Activated T-cell treated with anti-CD3 and anti-CD28 coated beads for 48 hours (primary cell): ENCODE measurements at places on chromosomes 3 and 15.

GRCh38 chr3:177521305-177521704 lies 324.0 kb upstream of the TBL1XR1 start:
- no peak for DNase-seq

DNA sequence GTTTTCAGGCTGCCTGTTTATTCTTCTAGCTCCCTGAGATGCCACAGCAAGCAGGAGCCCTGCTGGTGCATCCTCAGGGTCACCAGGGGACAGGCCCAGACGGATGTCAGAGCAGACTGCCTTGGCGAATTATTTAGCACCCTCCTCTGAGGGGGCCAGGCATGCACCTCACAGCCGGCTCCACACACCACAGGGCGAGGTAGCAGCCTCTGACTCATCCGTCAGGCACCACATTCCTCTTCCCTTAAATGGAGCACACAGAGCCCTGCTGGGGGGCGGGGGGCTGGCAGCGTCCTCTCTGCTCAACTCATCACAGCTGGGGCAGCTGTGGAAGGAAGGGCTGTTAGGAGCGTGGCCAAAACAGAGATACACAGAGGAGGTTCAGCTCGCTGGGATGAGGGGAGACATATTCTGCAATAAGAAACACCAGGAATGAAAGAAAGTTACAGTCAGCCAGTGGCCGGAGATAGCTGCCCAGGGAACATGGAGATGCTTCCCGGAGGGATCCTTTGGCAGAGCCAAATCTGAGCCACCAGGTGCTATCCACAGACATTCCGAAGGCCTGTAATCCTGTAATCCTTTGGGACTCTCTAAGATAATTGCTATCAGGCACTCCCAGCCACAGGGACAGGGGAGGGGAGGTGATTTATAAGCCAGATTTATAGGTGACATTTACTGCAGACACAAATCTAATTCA lies 13.9 kb upstream of the PRICKLE2 start:
- no peak for DNase-seq

GRCh38 chr3:98588065-98588464 lies 5.3 kb downstream of the CPOX start:
- DNase-seq: no peak

DNA sequence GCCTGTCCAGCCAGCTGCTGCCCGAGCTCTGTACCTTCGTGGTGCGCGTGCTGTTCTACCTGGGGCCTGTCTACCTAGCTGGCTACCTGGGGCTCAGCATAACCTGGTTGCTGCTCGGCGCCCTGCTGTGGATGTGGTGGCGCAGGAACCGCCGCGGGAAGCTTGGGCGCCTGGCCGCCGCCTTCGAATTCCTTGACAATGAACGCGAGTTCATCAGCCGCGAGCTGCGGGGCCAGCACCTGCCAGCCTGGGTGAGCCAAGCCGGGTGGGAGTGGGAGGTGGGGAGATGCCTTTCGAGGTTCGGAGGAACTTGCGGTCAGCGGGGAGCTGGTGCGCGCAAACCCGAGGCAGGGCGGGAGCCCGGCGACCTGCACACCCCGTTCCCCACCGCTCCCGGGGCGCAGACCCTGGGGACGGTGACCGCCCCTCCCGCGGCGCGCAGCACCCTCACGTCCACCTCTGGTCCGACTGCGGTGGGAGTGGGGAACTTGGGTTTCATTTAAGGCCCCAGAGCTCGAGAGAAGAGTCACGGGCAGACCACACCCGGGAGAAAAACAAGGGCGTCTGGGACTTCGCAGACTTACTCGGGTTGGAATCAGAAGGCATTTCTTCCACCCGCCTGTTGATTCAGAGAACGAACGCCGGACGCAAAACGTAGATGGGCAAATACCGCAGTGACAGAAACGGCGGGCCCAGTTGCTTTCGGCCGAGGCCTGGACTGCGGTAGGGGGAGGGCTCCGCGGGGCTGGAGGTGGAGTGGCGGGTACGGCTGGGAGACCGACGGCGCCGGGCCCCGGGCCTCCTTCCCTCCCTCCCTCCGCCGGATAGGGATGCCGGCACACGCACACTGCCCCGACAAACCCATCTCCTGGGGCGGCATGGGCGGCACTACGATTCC lies 708 bp downstream of the ESYT3 start:
- no peak for DNase-seq

- peak; percentile 7 for DNase-seq
Measured at GRCh38 chr3:143885780-143886427, 37.6 kb upstream of the SLC9A9 start.

- no peak for DNase-seq
Measured at GRCh38 chr3:192731233-192731632, 3.9 kb upstream of the FGF12 start.

DNA sequence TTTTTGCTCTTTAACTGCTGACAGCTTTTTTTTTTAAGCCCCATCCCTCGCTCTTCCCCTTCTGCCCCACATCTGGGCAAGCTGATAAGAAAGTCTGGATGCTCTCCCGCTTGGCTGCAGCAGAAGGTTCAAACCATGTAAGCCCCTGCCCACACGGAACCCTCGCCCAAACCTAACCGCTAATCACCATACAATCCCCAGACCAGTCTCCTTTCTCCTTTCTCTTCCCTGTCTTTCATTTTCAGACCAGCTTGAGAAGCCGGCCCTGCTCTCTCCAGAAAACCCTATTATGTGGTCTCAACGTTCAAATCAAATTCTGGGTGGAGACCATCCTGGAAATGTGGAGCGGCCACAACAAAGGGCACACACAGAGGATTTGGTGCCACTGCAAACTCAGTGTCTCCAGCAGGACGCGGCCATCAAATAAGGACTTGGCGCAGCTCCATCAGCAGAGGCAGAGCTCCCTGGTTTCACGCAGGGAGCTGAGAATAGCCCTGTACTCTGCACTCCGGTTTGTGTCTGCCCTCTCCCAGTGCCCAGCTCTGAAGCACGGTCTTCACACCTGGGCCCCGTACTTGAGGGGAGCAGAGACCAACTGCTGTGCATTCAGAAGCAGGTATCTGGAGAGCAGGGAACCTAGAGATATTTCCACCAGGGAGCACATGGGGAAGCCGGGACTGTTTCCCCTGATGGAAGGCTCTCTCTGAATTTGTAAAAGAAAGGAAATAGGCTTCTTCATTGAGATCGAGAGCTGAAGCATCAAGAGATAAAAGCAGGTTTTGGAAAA lies 92.6 kb downstream of the XXYLT1 start:
- no peak for DNase-seq

DNA sequence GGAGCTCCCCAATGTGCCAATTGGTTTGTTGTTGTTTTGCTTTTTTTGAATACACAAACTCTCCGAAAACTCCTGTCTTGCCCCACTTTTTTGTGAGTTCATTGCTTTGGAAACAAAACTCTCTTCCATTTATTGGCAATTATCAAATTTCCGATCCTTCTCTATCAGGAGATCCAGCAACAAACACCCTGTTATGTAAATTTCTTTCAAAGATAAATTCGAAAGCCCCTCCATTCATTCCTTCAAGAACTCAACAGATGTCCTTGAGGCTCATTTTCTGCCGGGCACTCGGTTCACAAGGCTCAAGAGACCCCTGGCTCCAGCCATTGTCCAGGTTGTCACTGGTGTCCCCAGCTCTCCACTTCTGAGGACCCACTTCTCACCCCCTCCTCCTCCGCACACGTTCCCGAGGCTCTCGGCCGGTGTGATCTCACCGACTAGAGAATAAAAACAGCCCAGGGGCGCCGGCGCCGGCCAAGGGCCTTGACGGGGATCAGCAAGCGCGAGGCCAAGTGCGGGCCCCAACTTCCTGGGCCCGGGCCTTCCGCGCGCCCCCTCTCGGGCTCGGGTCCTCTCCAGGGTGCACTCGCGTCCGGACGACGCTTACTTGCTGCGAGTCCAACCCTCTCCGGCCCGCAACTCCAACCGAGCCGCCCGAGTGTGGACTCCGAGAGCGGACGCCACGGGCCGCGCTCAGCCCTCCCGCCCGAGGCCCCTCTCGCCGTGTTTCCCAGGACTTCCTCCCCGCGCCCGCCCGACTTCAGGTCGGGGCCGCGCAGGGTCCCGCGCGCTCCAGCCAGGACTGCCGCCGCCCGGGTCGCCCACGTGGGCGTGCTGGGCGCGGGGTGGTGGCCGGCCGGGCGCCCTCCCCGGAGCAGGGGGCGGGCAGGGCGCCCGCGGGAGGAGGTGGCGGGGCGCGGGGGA lies 533 bp upstream of the SMAD3 start:
- no peak for DNase-seq

GRCh38 chr3:51682079-51682478 lies 11.0 kb downstream of the TEX264 start:
- DNase-seq: peak; percentile 59

DNA sequence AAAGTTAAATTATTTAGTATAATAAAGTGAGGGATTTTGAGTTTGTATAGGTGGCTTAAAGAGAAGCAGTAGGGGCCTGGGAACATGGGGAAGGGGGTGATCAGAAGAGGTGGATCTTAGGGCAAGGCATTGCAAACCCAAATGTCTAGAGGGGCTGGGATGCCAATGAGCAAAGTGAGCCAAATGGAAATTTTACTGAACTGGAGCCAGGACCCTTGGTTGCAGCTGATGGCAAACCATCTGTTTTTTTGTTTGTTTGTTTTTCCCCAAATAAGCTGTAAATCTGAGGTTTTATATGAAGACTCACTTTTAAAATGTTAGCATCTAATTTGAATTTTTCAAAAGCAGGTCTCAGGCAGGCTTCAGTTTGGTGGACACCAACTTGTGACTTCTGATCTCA lies 14.8 kb upstream of the PARP14 start:
- DNase-seq: no peak

DNA sequence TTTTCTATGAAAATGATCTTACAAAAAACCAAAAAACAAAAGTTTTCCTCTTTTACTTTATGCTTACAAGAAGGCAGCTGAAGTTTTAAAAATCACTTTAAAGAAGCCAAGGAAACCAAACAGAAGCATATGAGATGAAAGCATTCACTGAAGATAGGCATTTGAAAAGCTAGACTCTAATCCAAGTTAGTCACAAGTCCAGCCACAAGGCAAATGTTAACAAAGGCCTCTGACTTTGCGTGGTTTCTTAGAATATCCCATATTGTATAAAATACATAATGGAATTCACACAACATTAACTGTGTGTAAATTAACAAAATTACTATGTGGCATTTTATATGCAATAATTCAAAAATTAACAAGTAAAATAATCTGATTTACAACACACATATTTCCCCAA lies 17.7 kb downstream of the MRPL3 start:
- no peak for DNase-seq

- DNase-seq: no peak
Measured at GRCh38 chr3:73734211-73735089, 109.7 kb upstream of the PDZRN3 start.

DNA sequence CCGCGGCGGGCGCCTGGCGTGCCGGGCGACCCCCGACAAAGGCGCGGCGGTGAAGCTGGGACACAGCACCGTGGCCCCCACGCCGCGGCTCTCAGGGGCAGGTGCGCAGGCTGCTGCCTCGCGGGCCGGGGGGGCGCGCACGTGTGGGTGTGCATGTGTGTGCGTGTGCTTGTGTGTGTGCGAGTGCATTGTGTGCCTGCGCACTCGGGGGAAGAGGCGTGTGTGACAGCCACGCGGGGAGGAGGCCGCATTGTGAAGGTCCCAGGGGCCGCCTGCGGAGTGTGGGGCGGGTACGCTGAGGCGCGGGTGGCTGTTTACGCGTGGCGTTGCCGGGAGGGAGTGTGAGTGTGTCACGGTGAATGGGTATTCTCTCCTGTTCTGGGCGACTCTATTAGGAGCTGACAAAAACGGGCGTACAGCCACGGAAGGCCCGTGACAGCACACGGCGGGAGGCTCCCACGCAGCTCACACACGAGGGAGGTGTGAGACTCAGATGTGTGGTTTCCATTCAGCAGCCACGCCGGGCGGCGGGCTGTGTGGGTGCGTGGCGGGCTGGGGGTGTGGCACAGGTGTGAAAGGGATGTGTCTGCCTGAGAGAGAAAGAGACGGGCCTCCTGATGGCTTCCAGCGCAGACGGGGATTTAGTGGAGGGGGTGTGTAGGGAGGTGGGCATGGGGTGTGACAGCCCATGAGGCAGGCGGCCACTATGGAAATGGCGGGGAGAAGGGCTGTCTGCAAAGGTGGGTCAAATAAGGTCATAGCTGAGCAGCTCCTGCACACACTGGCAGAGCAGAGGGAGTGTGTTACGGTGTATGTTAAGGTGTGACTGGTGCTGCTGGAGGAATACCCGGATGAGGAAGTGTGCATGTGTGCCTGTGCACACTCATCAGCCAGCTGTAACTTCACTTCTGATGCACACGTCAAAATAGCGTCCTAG lies 750 bp downstream of the PODXL2 start:
- no peak for DNase-seq

- DNase-seq: no peak
Measured at GRCh38 chr3:52388348-52388821, 56.5 kb downstream of the SEMA3G start.

DNA sequence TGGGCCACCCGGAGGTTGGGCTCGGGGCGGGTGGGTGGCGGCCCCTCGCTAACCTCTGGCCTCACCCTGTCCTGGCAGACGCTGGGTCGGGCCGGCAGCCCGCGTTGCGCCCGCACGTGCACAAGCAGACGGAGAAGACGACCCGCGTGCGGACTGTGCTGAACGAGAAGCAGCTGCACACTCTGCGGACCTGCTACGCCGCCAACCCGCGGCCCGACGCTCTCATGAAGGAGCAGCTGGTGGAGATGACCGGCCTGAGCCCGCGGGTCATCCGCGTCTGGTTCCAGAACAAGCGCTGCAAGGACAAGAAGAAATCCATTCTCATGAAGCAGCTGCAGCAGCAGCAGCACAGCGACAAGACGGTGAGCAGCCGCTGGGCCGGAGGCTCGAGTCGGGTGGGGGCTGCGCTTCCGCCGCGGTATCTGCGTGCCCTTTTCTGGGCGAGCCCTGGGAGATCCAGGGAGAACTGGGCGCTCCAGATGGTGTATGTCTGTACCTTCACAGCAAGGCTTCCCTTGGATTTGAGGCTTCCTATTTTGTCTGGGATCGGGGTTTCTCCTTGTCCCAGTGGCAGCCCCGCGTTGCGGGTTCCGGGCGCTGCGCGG lies 3.7 kb downstream of the ISL2 start:
- peak; percentile 27 for DNase-seq

- no peak for DNase-seq
Measured at GRCh38 chr3:127252446-127252845, 35.4 kb downstream of the PRR20G start.

GRCh38 chr3:26260139-26260538 lies 362.4 kb upstream of the LRRC3B start:
- DNase-seq: no peak

DNA sequence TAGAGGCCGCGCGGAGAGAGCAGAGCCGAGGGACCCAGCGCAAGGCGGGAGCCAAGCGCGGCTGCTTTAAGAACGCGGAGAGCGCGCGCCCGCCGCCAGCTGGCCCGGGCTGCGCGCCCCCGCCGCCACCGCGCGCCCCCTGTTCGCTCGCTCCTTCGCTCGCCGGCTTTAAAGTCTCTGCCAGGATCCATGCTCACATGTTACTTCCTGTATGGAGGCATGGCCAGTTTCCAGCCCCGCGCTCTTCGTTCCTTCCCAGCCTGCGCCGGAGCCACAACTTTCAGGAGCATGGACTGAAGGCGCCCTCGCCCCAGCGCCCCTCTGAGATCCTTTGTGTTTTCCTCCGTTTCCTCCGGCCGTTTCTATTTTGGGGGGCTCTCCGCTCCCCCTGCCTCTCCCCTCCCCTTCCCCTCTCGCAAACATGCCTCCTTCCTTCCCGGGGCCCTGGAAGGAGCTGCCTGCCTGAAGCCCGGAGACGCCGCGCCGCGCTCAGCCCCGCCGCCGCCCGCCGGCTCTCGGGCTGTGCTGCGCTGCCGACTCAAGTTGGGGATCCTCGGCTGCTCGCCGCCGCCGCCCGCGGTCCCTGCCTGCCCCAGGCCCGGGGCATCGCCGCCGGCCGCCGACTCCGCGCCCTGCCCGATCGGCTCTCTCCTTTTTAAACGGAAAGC lies at the start of gene PTPRG:
Gene PTPRG, plus strand, starts transcription at position 198 of the 668 bp plus-strand sequence. CDS start 717 bp downstream, outside the sequence.
- peak; percentile 27 for DNase-seq

- DNase-seq: no peak
Measured at GRCh38 chr3:133979553-133979952, 50.2 kb downstream of the SLCO2A1 start.

- no peak for DNase-seq
Measured at GRCh38 chr3:19945969-19946831, 697 bp upstream of the RAB5A start.
